ENCODE measurements at places on chromosomes 2 and 18.

GRCh38 chr18:6106091-6106685, 210.9 kb upstream of the TMEM200C start:
- no peak for DNase-seq

DNA sequence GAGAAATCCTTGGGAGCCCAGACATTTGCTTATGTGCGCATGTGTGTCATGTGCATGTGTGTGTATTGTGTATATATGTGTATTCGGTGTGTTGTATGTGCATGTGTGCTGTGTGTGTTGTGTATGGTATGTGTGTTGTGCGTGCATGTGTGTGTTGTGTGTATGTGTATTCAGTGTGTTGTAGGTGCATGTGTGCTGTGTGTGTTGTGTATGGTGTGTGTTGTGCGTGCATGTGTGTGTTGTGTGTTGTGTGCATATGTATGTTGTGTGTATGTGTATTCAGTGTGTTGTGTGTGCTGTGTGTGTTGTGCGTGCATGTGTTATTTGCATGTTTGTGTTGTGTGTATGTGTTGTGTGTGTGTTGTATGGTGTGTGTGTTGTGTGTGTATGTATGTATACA, 136.9 kb downstream of the SH3RF3 start:
- no peak for DNase-seq

DNA sequence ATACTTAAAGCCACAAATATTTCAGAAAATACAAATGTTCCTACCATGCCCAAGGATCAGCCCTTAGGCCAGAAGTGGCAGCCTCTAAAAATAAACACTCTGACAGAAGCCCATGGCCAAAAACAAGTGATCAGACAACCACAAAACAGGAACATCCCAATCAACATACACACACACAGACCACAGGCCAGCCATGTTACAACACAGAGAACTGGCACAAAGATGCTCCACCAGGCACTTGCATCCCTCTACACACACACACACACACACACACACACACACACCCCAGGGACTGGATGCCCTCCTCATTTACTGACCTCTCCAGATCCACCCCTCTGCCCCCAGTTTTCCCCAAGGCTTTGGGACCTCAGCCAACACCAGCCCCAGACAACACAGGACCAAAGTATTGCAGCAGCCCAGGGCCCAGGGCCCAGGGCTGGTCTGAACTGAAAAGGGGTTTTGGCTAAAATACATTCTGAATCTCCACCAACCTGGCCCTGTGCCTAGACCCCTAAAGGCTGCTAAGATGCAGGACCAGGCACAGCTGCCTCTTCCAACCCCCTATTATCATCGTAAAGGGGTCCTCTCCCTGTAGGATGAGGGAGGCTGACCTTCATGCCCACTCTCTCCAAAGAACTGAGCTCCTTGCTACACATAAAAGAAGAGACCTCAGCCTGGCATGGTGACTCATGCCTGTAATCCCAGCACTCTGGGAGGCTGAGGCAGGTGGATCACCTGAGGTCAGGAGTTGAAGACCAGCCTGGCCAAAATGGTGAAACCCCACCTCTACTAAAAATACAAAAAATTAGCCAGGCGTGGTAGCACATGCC, 151.4 kb downstream of the TNS1 start:
- DNase-seq: peak; percentile 71

DNA sequence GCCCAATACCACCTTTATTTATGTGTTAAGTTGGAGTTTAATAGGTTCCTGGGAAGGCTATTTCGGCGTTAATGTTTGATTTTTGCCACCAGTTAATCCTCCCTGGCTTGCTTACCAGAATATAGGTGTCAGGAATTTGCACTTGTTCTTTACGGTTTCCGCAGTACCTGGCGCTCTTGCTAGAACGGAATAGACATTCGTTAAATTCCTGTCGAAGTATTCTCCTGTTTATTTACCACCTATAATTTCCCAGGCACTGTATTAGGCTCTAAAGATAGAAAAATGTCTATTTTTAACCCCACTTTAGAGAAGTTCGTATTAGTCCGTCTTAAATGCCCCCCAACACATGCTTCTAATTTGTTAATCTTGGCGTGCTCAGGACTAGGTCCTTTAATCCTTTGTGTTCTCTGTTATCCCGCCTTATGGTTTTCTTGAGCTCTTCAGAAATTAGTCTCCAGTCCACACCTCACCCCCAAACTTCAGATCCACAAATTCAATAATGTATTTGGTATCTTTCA, 575 bp downstream of the CCDC150 start:
- DNase-seq: no peak

GRCh38 chr2:192687015-192687414, 492.3 kb upstream of the TMEFF2 start:
- no peak for DNase-seq

DNA sequence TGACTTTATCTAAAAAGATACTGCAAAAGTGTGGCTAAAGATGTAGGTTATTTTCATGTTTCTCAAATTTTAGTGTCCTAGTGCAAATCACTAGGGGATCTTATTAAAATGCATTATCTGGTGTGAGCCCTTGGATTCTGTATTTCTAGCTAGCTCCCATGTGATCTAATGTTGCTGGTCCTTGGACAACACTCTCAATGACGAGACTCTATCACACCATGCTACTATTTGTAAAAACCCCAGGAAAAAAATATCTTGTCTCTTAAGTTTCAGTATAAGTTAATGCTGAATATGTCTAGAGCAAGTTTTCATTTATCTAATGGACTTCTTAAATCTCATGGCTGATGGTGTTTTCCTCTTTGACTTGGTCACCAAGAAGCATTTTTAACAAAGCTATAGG, 5.8 kb downstream of the DOCK10 start:
- DNase-seq: no peak

GRCh38 chr18:23450022-23450421, 3.1 kb upstream of the RIOK3 start:
- no peak for DNase-seq

DNA sequence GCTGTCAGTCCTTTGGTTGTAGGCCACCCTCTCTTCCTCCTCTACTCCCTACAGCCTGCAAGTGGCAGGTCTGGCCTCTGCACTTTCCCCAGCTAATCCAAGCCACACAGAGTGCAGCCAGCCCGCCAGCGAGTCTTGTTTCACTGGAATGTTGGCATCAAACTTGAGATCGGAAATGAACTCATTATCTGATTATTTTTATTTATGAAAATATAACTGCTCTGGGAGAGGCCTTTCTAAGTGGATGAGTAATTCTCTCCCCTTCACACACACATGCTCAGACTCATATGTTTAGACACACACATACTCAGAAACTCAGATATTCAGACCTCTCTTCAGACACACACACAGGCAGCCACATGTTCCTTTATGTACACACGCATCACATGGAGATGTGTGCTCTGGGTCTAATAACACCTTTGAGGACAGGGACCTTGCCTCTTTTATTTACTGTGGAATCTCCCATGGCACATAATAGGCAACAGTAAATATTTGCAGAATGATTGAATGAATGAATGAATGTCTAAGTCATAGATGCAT, 151.3 kb downstream of the ZFP36L2 start:
- peak; percentile 97 for DNase-seq

GRCh38 chr2:158931572-158931971, 36.9 kb upstream of the TANC1 start:
- peak; percentile 77 for DNase-seq

DNA sequence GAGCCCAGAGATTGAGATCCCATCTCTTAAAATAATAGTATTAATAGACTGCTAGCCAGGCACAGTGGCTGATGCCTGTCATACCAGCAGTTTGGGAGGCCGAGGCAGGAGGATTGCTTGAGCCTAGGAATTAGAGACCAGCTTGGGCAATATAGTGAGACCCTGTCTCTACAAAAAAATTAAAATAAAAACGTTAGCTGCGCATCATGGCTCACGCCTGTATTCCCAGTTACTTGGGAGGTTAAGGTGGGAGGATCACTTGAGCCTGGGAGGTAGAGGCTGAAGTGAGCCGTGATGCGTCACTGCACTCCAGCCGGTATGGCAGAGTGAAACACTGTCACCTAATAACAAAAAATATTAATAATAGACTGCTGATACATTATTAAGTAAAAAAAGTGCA, 167.0 kb upstream of the OTX1 start:
- DNase-seq: no peak
